ENCODE measurements at places on chromosomes 3 and 15.

DNA sequence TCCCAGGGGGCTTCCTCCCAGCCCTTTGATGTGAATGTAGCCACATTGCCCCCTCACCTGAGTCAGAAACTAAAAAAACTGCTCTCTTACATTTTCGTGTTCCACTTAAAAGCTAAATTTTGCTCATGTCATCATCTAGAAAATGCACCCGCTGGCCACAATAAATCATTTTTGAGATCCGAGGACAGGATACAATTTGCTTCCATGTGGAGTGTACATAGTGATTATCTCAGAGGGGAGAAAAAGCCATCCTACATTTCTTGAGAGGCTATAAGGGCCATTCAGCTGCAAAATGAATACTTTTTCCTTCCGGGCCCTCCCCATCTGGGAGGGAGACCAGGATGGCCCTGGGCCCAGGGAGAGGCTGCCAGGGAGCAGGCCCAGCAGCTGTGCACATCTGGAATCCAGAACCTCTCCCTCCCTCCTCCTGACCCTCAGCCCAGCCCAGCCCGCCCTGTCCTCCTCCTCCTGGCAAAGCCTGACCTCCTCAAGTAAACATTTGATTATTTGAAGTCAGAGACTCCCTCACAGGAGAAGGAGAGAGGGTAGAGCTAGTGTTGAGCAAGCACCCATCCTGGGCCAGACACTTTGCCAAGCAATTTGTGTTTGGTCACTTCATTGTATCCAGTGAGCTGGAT, 59.1 kb downstream of the CORO2B start:
- H3K4me3 ChIP-seq: no peak overlapping the region
- no peaks in the 10 kb centered on the region for H3K36me3 ChIP-seq
- peak; percentile 81 for DNase-seq
- peaks cover 69% of the 10 kb centered on the region for H3K4me1 ChIP-seq
- H3K27ac ChIP-seq: peak overlapping the region; percentile 12
- no peaks in the 10 kb centered on the region for H3K27me3 ChIP-seq

DNA sequence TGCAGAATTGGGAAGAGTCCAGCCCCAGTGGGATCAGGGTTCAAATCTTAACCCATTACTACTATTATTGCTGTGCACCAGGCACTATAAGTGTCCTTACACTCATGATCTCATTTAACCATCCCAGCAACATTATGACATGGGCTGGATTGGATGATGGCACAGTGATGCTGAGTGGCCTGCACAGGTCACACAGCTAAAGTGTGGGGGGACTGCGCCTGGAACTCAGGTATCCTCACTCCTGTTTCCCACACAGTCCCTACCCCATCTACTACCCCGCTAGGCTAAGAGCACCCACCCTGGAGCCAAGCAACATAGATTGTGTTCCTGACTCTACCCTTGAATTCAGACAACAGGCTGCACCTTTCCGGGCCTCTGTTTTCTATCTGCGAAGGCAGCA, 16.0 kb downstream of the WNT5A start:
- no peak overlapping the region for H3K27ac ChIP-seq
- no peaks in the 10 kb centered on the region for H3K36me3 ChIP-seq
- H3K4me1 ChIP-seq: no peaks in the 10 kb centered on the region
- H3K27me3 ChIP-seq: no peaks in the 10 kb centered on the region
- H3K4me3 ChIP-seq: no peak overlapping the region

- H3K4me1 ChIP-seq: no peaks in the 10 kb centered on the region
- no peak overlapping the region for H3K27ac ChIP-seq
- no peak for DNase-seq
- no peak overlapping the region for H3K4me3 ChIP-seq
- no peaks in the 10 kb centered on the region for H3K27me3 ChIP-seq
Observed at GRCh38 chr3:138051947-138052802, 42.2 kb downstream of the CLDN18 start.

- peaks cover 66% of the 10 kb centered on the region for H3K4me1 ChIP-seq
- no peak overlapping the region for H3K4me3 ChIP-seq
- no peak for DNase-seq
Observed at GRCh38 chr15:91865950-91866349, 12.4 kb downstream of the SLCO3A1 start.

GRCh38 chr3:106065831-106066230, 197.0 kb upstream of the CBLB start:
- no peak overlapping the region for H3K4me3 ChIP-seq
- H3K4me1 ChIP-seq: no peaks in the 10 kb centered on the region
- no peak for DNase-seq
- H3K27me3 ChIP-seq: no peaks in the 10 kb centered on the region
- no peak overlapping the region for H3K27ac ChIP-seq

DNA sequence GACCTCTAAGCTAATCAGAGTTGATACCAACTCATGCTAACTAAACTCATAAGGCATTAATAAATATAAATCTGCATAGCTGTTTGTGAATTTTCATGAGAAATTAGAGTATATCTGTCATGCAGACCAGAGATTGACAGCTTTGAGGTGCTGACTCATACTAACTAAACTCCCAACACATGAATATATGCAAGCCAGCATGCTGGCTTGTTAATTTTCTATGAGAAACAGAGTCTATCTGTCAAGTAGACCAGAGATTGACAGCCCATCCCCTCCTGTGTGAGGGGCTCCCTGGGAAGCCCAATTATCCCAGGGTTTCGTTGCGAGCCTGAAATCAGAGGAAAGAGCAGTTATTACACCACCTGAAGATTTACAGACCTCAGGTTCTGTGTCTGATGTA, 69.3 kb downstream of the CD47 start:
- H3K27me3 ChIP-seq: no peaks in the 10 kb centered on the region
- H3K36me3 ChIP-seq: no peaks in the 10 kb centered on the region
- no peak for DNase-seq

DNA sequence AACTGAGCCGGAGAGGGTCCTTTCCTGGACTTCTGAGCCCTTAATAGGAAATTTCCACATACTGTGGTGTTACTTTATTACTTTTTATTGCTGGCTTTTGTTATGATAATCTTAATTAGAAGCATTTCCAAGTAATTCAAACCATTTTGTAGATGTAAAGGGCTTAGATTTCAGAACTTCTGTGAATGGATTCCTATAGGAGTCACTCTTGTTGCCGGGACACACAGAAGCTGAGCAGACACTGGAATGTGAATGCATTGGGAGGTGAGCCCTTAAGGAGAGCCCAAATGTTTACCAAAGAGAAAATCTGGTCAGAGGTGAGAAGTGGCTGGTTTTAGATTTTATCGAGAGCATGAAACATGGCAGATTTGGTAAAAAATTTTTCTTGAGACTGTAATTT, 87.4 kb downstream of the FNDC3B start:
- H3K27me3 ChIP-seq: no peaks in the 10 kb centered on the region
- H3K27ac ChIP-seq: peak overlapping the region; percentile 77
- no peak overlapping the region for H3K4me3 ChIP-seq
- H3K36me3 ChIP-seq: no peaks in the 10 kb centered on the region

- DNase-seq: no peak
- peak overlapping the region; percentile 31 for H3K27ac ChIP-seq
- no peaks in the 10 kb centered on the region for H3K36me3 ChIP-seq
- H3K4me3 ChIP-seq: no peak overlapping the region
- peaks cover 65% of the 10 kb centered on the region for H3K4me1 ChIP-seq
Observed at GRCh38 chr3:127734754-127735473, 62.2 kb downstream of the ABTB1 start.

DNA sequence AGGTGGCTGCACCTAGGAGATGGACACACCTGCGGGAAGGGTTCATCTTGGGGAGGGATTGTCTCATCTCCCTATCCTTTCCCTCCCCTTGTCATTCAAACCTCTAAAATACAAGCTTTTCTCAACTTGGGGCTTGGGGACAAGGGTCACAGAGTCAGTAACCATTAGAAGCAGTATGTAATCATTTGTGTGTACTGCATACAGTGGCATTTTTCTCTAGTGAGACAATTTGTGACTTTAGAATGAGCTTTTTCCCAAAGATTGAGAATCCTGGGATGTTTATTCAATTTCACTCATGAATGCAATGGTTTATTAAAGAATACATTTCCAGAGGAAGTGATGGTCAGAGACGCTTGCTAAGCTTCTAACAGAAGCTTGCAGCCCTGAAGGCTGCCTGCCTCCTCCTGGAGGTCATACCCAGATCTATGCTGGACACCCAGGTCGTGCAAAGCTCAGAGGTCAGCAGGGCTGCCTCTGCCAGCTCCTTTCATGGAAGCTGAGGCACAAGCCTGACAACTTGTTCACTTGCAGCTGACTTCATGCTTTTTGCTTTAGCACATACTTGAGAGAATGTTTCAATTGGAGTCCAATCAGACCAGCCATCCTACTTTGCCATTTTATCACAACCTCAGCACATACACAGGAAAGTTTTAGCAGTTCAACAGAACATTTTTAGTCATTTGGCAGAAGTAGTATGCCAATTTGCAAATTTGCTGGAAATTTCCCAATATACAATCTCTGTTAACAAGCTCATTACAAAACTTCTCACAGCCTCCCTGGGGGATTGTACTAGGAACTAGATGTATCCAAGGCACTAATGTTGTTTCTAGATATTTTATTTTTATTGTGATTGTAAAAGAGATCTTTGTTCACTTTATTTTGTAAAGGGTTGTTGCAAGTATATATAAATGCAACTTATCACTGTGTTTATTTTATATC, 25.6 kb upstream of the ALDH1L1 start:
- peaks cover 19% of the 10 kb centered on the region for H3K4me1 ChIP-seq
- no peak overlapping the region for H3K4me3 ChIP-seq
- H3K36me3 ChIP-seq: no peaks in the 10 kb centered on the region
- H3K27ac ChIP-seq: no peak overlapping the region
- H3K27me3 ChIP-seq: peaks cover 6% of the 10 kb centered on the region

GRCh38 chr15:87910301-87910700, 346.2 kb downstream of the NTRK3 start:
- peaks cover 6% of the 10 kb centered on the region for H3K27me3 ChIP-seq
- DNase-seq: no peak
- no peak overlapping the region for H3K27ac ChIP-seq
- no peaks in the 10 kb centered on the region for H3K36me3 ChIP-seq
- no peak overlapping the region for H3K4me3 ChIP-seq
- no peaks in the 10 kb centered on the region for H3K4me1 ChIP-seq

DNA sequence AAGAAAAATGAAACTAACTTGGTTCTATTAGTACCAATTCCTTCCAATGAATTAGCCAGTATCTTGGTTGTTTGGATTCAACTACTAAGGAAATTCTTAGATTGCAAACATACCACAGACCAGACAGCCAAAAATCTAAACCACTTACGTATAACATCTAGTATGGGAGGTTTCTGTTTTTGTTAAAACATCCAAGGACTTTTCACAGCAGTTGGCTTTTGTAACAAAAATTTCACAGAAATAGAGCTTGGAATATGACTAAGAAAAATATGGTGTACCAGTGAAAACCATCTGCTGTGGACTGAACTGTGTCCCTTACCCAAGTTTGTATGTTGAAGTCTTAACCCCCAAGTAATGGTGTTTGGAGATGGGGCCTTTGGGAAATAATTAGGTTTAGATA, 199.2 kb downstream of the OTOL1 start:
- H3K27me3 ChIP-seq: no peaks in the 10 kb centered on the region
- H3K4me3 ChIP-seq: no peak overlapping the region
- no peaks in the 10 kb centered on the region for H3K36me3 ChIP-seq
- H3K27ac ChIP-seq: no peak overlapping the region
- DNase-seq: no peak
- H3K4me1 ChIP-seq: no peaks in the 10 kb centered on the region

DNA sequence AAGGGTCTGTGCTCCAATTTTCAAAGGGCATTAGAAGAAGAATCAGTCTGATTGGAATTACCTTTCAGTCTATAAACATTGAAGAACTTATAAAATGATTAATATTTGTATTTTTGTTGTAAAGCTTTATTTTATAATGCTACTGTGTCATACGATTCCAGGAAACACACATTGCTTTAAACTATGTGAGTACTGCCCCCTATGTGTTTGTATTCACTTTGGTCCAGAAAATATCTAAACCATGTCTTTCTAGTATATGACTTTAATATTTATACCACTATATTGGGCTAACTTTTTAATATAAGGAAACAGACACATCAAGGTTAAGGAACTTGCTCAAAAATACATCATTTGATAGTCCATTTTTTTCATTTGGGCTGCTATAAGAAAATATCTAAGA, 3.2 kb upstream of the RIOX2 start:
- no peaks in the 10 kb centered on the region for H3K27me3 ChIP-seq
- no peak overlapping the region for H3K4me3 ChIP-seq
- H3K27ac ChIP-seq: no peak overlapping the region
- H3K36me3 ChIP-seq: no peaks in the 10 kb centered on the region
- peaks cover 19% of the 10 kb centered on the region for H3K4me1 ChIP-seq

GRCh38 chr3:97647441-97647982, 117.0 kb upstream of the ARL6 start:
- H3K4me1 ChIP-seq: no peaks in the 10 kb centered on the region

DNA sequence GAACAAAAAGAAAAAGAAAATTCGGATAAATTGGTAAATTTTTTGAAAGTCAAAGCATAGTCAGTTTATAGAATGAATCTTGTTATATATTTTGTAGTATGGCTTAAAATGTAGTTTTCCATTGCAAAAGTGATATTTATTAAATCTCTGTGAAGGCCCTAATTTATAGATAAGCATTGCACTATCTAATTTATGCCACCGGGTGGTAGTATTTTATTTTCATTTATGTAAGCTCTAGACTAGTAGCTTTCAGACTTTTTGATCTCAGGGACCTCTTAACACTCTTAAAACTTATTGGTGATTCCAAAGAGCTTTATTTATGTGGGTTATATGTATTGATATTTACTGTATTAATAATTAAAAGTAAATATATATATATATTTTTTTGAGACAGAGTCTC, 133.9 kb upstream of the LRRFIP2 start:
- no peaks in the 10 kb centered on the region for H3K4me1 ChIP-seq
- no peak for DNase-seq
- H3K4me3 ChIP-seq: no peak overlapping the region
- no peak overlapping the region for H3K27ac ChIP-seq
- peaks cover 18% of the 10 kb centered on the region for H3K36me3 ChIP-seq
- no peaks in the 10 kb centered on the region for H3K27me3 ChIP-seq

DNA sequence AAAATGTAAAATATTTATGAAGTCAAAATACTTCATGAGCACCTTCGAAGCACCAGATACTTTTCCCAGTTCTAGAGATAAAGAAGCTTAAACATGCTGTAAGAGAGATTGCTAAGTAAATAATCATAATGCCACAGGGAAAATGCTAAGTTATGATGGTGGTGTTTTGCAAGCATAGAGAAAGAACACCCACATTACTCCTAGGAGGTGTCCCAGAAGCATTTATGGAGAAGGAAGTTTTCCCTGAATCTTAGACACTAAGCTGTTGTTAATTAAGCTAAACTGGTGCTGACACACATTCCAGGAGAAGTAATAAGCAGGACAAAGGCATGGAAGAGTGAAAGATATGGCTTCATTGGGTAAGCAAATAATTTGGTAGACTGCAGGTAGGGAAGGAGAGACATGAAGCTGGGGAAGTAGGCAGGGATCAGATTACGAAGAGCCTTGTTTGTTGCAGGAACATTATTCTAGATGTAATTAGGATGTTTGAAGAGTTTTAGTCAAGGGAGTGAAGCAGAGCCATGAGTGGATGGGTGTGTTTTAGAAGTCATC, 40.4 kb upstream of the CHMP2B start:
- no peaks in the 10 kb centered on the region for H3K27me3 ChIP-seq
- H3K36me3 ChIP-seq: no peaks in the 10 kb centered on the region
- H3K4me3 ChIP-seq: no peak overlapping the region
- no peak overlapping the region for H3K27ac ChIP-seq

Data from suprapubic skin (tissue), 4 donors.